NB4 (cell line): ENCODE measurements at places on chromosomes 2 and 18.

- DNase-seq, result no peak
Measured at GRCh38 chr2:172328103-172328841, 99.1 kb upstream of the ITGA6 start.

- DNase-seq, result no peak
Measured at GRCh38 chr18:28457784-28458183, 280.9 kb upstream of the CDH2 start.

- peak; percentile 2 for DNase-seq
Measured at GRCh38 chr18:55420665-55421307, 167.2 kb downstream of the TCF4 start.

GRCh38 chr2:85998071-85998991 lies 107.4 kb downstream of the POLR1A start:
- no peak for DNase-seq

GRCh38 chr2:156532989-156533388 lies 96.8 kb downstream of the GPD2 start:
- no peak for DNase-seq

DNA sequence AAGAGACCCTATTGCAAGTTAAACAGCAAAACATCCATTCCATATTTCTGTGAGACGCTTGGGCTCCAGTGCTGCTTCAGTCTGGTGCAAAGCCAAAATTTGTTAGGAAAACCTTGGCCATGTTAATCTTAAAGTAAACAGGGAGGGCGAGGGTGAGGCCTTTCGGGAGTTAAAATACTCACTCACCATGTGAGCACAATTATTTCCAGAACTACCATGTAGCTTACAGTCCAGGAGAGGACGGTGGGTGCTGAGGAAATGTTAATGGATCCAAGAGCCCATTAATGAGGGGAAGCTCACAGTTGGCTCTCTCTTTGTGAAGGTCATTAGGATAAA lies 286.4 kb downstream of the SLC8A1 start:
- no peak for DNase-seq

DNA sequence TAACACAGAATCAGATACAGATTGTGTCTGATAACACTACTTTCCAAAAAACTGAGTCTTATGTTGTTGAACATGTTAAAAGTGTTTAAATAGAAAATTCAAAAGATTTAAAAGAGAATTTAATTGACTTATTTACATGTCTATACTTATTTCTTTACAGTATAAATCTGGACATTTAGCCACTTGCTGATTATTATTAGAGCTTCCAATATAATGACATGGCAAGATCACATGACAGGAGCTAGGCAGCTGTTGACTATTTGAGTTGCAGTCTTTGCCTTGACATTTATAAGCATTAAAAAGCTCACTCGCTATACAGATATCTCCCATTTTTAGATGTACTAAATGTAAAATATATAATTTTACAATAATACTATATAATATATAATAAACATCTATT lies 6.4 kb upstream of the TMEFF2 start:
- no peak for DNase-seq

DNA sequence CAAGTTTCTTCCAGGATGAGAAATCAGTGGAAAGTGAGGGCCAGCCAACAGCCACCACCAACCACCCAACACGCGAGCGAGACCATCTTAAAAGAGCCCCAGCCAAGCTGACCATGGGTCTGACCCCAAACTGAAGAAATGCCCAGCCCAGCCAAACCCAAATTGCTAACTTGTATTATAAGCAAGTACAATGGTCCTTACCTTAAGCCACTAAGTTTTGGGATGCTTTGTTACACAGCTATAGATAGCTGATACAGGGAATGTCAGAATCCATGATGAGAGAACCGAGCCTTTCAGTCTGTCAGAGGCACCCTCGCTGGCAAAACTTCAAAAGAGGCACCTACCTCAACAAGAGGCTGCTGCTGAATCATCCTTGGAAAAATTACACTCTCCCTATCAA lies 17.0 kb downstream of the STK39 start:
- DNase-seq, result no peak
